Heart right ventricle (tissue), 16 donors: ENCODE measurements at places on chromosomes 2 and 18. TPM values are rescaled to one million over a fixed set of nuclear protein-coding genes. Genes with fewer than 3 reads are reported as not detected.

The CERKL gene
- not detected for total RNA-seq

The RUFY4 gene
- not detected for total RNA-seq

GRCh38 chr2:235382179-235382578, 111.7 kb upstream of the AGAP1 start:
- no peak for DNase-seq
- H3K27ac ChIP-seq, result no peak overlapping the region
- H3K27me3 ChIP-seq, result no peaks in the 10 kb centered on the region
- no peaks in the 10 kb centered on the region for H3K36me3 ChIP-seq
- H3K4me3 ChIP-seq, result no peak overlapping the region

GRCh38 chr18:46028536-46028891, 43.5 kb downstream of the PSTPIP2 start:
- H3K27ac ChIP-seq, result peak overlapping the region; percentile 68
- H3K36me3 ChIP-seq, result no peaks in the 10 kb centered on the region
- H3K27me3 ChIP-seq, result no peaks in the 10 kb centered on the region
- DNase-seq, result no peak

The DSC2 gene
- 26.3 TPM for total RNA-seq

- H3K4me1 ChIP-seq, result peaks cover 39% of the 10 kb centered on the region
- H3K4me3 ChIP-seq, result no peak overlapping the region
- no peak overlapping the region for H3K27ac ChIP-seq
- DNase-seq, result peak; percentile 82
- peaks cover 31% of the 10 kb centered on the region for H3K27me3 ChIP-seq
Observed at GRCh38 chr2:170812710-170813600, 3.7 kb upstream of the GAD1 start.
